Effector memory CD4-positive, alpha-beta T cell (primary cell): ENCODE measurements at places on chromosomes 16 and 17.

DNA sequence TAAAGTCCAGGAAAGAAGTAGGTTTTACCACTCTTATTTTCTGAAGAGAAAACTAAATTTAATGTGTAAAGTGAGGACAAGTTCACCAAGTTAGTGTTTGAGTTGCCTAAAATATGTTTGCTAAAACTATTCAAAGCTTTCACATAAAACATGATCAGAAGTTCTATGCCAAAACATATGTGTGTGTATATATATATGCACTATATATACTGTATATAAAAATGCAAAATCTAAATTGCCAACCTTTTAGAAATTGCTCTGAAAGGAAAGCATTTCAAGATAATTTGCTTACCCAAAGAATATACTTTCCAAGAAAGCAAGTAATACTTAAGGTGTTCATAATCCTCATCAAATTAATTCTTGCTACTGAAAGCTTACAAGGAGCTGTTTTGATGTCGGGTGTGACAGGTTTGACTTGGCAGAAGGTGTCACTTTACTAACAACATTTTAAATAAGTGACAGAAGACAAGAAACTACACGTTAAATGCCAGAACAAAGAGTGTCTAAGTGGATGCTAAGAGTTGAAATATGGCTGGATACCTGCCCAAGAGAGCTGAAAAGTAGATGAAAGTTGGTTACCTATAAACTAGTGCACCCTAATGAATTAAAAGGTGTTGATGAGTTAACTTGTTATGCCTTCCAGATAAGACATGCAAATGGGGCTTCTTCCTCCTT is 32.3 kb upstream of the STH start:
- H3K36me3 ChIP-seq = no peaks in the 10 kb centered on the region
- H3K4me3 ChIP-seq = no peak overlapping the region
- no peak for DNase-seq
- no peak overlapping the region for H3K27ac ChIP-seq
- H3K27me3 ChIP-seq = no peaks in the 10 kb centered on the region

DNA sequence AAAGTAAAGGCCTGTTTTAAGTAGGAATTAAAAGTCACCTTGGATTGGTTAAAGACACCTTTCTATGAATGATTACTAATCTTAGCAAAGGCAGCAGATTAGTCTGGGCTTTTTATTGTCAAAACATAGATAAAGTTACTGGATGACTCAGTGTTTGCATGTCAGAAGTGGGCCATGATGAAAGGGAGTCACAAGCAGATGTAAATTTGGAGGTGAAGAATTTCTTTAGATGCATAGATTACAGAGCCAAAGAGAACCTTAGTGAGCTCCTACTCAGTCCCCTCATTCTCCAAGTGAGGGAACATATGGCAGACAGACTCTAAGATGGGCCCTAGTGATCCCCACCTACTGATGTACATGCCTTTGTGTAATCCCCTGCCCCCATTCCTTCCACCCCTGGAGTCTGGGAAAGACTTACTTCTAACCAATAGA is 124.5 kb downstream of the HS3ST3A1 start:
- H3K4me1 ChIP-seq = no peaks in the 10 kb centered on the region
- no peaks in the 10 kb centered on the region for H3K27me3 ChIP-seq
- no peak for DNase-seq
- no peak overlapping the region for H3K4me3 ChIP-seq

GRCh38 chr16:75479421-75479990 is 15.0 kb upstream of the TMEM170A start:
- no peak for DNase-seq
- H3K27ac ChIP-seq = no peak overlapping the region
- H3K36me3 ChIP-seq = no peaks in the 10 kb centered on the region
- no peaks in the 10 kb centered on the region for H3K27me3 ChIP-seq
- no peak overlapping the region for H3K4me3 ChIP-seq

GRCh38 chr16:775236-775796 is 12.9 kb downstream of the RPUSD1 start:
- H3K4me1 ChIP-seq = no peaks in the 10 kb centered on the region
- H3K27me3 ChIP-seq = no peaks in the 10 kb centered on the region
- H3K4me3 ChIP-seq = no peak overlapping the region
- no peak overlapping the region for H3K27ac ChIP-seq
- no peaks in the 10 kb centered on the region for H3K36me3 ChIP-seq

- no peaks in the 10 kb centered on the region for H3K36me3 ChIP-seq
- H3K4me3 ChIP-seq = peak overlapping the region; percentile 70
- DNase-seq = no peak
- H3K27ac ChIP-seq = no peak overlapping the region
- H3K27me3 ChIP-seq = peaks cover 37% of the 10 kb centered on the region
Measured at GRCh38 chr17:44556166-44556831, 985 bp upstream of the FZD2 start.

GRCh38 chr17:13338421-13338820 is 263.3 kb downstream of the HS3ST3A1 start:
- no peak overlapping the region for H3K27ac ChIP-seq
- H3K4me3 ChIP-seq = no peak overlapping the region
- H3K36me3 ChIP-seq = no peaks in the 10 kb centered on the region
- H3K27me3 ChIP-seq = peaks cover 6% of the 10 kb centered on the region

DNA sequence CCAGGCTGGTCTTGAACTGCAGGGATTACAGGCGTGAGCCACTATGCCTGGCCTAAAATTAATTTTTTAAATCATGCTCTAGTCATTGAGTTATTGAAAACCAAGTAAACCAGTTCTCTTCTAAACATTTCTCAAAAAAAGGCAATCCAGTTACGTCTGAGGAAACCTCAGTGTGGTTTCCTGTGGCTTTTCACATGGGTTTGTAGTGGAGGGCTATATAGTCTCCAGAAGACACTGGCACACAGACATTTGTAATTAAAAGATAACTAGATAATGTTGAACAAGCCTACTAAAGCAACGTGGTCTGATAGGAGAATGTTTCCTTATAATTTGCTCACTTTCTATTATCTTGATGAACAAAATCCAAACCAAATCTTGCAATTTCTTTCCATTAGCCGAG is 5.2 kb upstream of the TOB1 start:
- no peaks in the 10 kb centered on the region for H3K36me3 ChIP-seq
- H3K4me1 ChIP-seq = peaks cover 48% of the 10 kb centered on the region
- no peak overlapping the region for H3K27ac ChIP-seq
- peak; percentile 49 for DNase-seq
- H3K27me3 ChIP-seq = no peaks in the 10 kb centered on the region

DNA sequence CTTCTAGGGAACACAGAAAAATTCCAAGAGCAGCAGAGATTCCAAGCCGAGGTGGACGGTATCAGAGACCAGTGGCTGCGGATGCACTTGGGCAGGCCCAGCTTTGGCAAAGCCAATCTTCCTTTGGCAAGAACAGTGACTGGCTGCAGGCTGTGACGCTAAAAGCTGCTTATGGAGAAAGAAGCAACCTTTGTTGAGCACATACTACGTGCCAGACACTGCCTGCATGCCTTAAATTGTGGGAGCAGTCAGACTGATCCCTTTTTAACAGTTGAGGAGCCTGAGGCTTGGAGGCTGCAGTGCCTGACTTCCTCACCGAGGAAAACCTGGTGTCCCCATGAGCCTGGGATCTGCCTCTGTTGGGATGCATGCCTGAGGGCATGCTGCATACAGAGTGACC is 69.0 kb upstream of the AMZ2 start:
- no peaks in the 10 kb centered on the region for H3K27me3 ChIP-seq
- H3K27ac ChIP-seq = no peak overlapping the region
- peaks cover 11% of the 10 kb centered on the region for H3K4me1 ChIP-seq
- no peak for DNase-seq

- no peak for DNase-seq
- no peak overlapping the region for H3K27ac ChIP-seq
- H3K4me3 ChIP-seq = no peak overlapping the region
- H3K36me3 ChIP-seq = no peaks in the 10 kb centered on the region
- H3K4me1 ChIP-seq = peaks cover 4% of the 10 kb centered on the region
Measured at GRCh38 chr17:35185849-35186248, 8.3 kb downstream of the SLC35G3 start.

DNA sequence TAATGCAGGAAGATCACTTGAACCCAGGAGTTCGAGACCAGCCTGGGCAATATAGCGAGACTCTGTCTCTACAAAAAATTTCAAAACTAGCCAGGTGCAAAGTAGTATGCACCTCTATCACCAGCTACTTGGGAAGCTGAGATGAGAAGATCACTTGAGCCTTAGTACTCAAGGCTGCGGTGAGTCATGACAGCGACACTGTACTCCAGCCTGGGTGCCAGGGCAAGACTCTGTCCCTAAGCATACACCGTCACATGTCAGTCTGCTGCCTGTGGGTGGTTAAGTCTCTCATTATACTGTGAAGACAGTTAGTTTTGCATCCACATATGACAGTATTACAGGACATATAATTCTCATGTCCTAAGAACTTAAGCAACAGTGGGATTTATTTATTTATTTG is 21.8 kb downstream of the NMRAL1 start:
- H3K36me3 ChIP-seq = peaks cover 78% of the 10 kb centered on the region
- H3K4me3 ChIP-seq = no peak overlapping the region
- no peaks in the 10 kb centered on the region for H3K27me3 ChIP-seq

- H3K4me1 ChIP-seq = peaks cover 30% of the 10 kb centered on the region
- no peak for DNase-seq
- H3K27ac ChIP-seq = no peak overlapping the region
- H3K27me3 ChIP-seq = no peaks in the 10 kb centered on the region
- H3K4me3 ChIP-seq = no peak overlapping the region
Measured at GRCh38 chr17:75400326-75400939, 5.0 kb downstream of the GRB2 start.

GRCh38 chr17:49514071-49514721 is 19.1 kb downstream of the NGFR start:
- H3K36me3 ChIP-seq = no peaks in the 10 kb centered on the region
- H3K27ac ChIP-seq = no peak overlapping the region
- H3K4me3 ChIP-seq = no peak overlapping the region
- DNase-seq = no peak
- H3K4me1 ChIP-seq = no peaks in the 10 kb centered on the region
